ENCODE measurements at places on chromosomes 16 and 17.

GRCh38 chr16:68297908-68298307 lies 12.8 kb downstream of the SLC7A6OS start:
- DNase-seq = no peak

DNA sequence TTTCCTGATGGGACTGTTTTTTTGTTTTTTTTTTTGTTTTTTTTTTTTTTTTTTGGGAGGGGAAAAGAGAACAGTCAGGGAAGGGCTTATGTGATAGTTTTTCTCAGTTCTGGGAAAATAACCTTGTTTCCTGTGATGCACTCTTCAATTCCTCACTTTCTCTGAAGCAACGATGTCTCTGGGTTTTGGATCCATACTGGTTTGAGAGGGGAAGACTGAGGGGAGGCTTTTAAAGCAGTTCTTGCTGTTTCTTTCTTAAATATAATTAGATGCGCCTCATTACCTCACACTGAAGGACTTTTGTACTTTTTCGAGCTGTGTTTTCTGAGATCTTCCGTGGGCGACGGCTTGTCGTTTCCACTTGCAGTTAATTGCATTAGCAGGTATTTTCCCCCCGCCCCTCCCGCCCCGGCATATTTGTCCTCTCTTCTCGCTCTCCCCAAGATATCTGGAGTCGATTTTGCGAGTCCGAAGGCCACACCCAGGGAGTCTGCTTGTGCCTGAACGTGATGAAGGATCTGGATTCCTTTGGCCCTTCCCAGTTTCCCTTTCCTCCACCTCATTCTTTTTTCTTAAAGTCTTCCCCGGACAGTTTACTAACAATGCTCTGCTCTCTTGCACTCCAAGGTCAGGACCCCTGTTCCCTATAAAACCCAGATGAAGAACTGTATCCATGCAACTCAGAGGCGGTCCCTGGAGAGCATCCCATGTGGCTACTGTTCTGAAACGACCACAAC lies 125.2 kb upstream of the ZFHX3 start:
- no peak for DNase-seq

DNA sequence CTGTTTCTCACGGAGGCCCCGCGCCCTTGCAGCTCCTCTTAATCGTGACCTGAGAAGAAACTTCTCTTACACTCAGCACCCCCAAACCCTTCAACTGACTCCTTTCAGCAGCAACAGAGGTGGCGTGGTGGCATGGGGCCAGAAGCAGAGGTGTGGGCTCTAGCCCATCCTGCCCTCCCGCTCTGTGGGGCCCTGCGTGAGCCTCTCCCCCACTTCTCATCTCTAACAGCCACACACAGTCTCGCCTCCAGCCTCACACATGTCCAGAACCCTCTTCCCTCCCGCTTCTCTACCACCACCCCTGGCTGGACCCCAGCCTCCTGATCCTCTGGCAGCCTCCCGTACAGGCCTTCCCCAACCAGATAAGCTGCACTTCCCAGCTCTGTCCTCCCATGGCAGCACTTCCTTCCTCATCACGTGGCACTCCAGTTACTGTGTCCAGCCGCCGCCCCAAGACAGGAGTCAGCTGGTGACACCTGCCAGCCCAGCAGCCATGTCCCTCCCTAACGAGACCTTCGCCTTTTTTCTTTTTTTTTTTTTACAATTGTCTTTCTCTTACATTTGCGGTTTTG lies 30.5 kb downstream of the NSMCE1 start:
- no peak for DNase-seq

GRCh38 chr17:31900877-31901276 lies 631 bp downstream of the UTP6 start:
- no peak for DNase-seq

- no peak for DNase-seq
These were observed 13.5 kb downstream of the SCO1 start for GRCh38 chr17:10683853-10684252.

DNA sequence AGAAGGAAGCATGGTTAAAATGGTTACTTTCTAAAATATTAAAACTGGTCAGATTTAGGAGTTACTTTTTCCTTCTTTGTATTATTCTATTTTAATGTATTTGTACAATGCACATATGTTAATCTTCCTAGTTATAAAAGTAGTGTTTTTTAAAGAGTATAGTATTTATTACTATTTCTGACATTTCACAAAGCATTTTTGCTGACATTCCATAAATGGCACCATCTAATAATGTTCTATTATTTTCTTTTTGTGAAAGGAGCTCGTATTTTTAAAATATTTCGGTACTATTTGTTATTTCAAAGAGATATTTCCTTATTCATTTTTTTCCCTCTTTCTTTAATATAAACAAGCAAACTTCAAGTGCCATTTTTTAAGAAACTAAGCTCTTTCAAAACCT lies 47.5 kb upstream of the GSG1L start:
- DNase-seq = no peak

All from activated CD8-positive, alpha-beta memory T cell treated with anti-CD3 and anti-CD28 coated beads for 1 hour (primary cell).